Naive thymus-derived CD4-positive, alpha-beta T cell (primary cell): ENCODE measurements at places on chromosomes 3 and 15. TPM values are rescaled to one million over a fixed set of nuclear protein-coding genes. Genes with fewer than 3 reads are reported as not detected.

- no peaks in the 10 kb centered on the region for H3K36me3 ChIP-seq
- no peak for DNase-seq
- H3K4me3 ChIP-seq, result no peak overlapping the region
- no peak overlapping the region for H3K27ac ChIP-seq
These were observed 20.4 kb downstream of the ARPP21 start for GRCh38 chr3:35659768-35660167.

GRCh38 chr3:16224325-16224724 lies 40.4 kb downstream of the DPH3 start:
- H3K36me3 ChIP-seq, result no peaks in the 10 kb centered on the region
- no peaks in the 10 kb centered on the region for H3K27me3 ChIP-seq
- no peaks in the 10 kb centered on the region for H3K4me1 ChIP-seq

DNA sequence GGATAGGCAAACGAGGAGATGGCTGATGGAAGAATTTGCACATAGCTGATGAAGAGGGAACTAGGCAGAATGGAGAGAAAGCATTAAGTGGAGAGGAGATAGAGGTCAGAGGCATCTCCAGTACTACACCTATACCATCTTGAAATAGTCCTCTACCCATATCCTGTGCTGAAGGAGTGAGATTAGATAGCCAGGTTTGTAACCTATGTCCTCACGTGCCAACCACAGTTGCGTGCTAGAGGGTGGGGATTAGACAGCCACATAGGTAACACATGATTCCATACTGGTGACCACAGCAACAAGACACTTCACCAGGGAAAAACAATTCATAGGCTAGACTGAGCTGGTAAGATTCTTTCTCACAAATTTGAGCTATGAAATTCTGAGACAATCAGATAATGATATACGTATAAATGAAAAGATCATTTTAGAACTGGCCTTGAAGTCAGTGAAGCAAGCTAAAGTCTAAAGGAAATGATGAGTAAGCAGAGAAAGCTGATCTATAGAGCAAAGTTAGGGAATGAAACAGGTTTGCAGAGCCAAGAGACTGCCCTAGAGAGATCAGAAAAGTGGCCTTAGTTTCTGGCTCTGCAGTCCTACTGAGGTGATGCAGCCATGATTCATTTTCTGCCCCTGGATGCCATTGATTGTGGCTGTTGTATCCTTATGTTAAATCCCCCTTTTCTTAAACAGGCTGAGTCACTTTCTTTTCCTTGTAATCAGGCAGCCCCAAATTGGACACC lies 17.7 kb downstream of the MYNN start:
- no peak overlapping the region for H3K4me3 ChIP-seq
- peaks cover 1% of the 10 kb centered on the region for H3K36me3 ChIP-seq
- H3K27me3 ChIP-seq, result no peaks in the 10 kb centered on the region
- H3K4me1 ChIP-seq, result no peaks in the 10 kb centered on the region

DNA sequence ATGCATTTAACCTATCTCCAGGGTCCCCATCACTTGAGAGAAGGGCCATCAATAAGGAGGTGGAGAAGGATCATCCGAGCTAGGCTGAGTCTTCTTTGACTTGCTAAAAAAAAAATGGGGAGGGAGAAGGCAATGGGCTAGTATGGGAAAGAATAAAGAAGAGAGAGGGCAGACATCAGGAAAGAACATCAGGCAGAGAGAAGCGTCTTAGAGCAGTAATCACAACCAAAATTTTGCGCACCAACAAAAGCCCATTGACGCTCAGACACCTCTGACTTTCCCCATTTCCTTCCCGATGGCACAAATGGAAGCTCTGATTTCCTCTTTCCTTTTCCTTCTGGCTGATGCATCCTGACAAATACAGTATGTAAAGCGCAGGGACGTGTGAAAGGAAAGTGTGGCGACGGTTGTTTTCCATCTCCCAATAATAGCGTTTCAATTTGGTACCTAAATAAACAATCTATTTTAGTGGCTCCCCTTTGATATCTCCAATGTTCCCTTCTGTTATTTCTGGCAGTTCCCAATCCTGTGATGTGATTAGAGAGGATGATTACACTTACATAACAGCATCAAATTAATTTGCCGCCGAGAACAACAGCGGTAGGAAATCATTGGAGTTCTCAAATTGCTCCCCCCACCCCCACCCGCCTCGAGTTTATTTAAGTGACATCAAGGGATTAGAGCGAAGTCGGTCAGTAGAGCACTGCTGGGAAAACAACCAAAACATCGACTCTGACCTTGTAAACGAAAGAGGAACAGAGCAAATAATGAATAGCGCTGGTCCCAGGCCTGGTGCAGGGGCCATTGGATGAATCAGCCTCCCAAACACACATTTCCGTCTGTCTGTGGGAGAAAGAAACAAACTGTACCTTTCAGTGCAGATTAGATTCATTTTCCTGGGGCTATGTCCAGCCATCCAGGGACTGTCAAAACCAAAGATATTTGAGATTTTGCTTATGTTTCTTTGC lies 273.3 kb upstream of the ICE2 start:
- no peaks in the 10 kb centered on the region for H3K36me3 ChIP-seq
- H3K4me3 ChIP-seq, result no peak overlapping the region
- H3K4me1 ChIP-seq, result no peaks in the 10 kb centered on the region
- H3K27ac ChIP-seq, result no peak overlapping the region
- no peaks in the 10 kb centered on the region for H3K27me3 ChIP-seq

DNA sequence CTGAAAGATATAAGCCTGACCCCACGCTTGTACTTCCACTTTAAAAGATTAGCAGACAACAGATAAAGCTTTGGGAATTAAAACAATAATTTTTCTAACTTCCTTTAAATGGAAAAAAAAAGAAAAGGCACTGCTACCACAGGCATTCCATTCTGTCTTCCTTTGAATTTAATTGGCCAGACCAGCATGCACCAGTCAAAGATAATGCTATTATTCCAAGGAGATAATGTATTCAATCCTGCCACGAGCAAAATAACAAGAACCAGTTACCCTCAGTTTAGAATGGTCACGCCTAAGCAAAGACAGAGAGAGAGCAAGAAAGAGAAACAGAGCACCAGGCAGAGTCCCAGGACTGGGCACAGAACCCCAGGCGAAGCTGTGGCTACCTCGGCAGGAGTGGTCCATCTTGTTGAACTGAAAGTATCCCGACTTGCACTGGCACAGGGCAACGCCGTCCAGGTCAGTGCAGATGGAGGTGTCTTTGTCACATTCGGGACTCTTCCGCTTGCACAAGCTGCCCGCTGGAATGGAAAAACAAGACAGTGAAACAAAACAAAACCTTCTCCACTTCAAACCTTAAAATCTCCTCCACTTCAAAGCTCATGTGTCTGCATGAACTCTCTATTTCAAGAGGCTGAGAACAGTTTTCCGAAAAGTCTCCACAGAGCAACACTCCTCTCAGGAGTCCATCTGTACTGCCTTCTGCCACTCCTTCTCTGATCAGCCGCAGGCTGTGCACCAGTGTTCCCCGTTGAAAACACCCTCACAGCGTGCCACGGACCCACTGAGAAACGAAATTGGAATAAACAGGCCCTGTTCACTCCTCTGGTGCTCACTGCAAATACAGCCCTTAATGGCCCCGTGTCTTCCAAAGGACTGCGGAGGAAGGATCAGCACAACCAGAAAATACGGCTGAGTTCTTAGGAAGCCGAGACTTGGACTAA lies 58.2 kb downstream of the HEG1 start:
- no peak overlapping the region for H3K27ac ChIP-seq
- DNase-seq, result no peak
- H3K27me3 ChIP-seq, result no peaks in the 10 kb centered on the region

- H3K27ac ChIP-seq, result no peak overlapping the region
- H3K36me3 ChIP-seq, result no peaks in the 10 kb centered on the region
- H3K4me1 ChIP-seq, result no peaks in the 10 kb centered on the region
- no peak overlapping the region for H3K4me3 ChIP-seq
- no peak for DNase-seq
These were observed 222.5 kb downstream of the SNRPN start for GRCh38 chr15:25176991-25177954.

The CSTA gene
- total RNA-seq, result 0.70 TPM

The ABHD14A gene
- 21.6 TPM for total RNA-seq

The CYP11A1 gene
- 1.0 TPM for total RNA-seq

The ALDH1A3 gene
- not detected in 2 replicates for total RNA-seq
